ENCODE measurements at places on chromosomes 13 and 19.

DNA sequence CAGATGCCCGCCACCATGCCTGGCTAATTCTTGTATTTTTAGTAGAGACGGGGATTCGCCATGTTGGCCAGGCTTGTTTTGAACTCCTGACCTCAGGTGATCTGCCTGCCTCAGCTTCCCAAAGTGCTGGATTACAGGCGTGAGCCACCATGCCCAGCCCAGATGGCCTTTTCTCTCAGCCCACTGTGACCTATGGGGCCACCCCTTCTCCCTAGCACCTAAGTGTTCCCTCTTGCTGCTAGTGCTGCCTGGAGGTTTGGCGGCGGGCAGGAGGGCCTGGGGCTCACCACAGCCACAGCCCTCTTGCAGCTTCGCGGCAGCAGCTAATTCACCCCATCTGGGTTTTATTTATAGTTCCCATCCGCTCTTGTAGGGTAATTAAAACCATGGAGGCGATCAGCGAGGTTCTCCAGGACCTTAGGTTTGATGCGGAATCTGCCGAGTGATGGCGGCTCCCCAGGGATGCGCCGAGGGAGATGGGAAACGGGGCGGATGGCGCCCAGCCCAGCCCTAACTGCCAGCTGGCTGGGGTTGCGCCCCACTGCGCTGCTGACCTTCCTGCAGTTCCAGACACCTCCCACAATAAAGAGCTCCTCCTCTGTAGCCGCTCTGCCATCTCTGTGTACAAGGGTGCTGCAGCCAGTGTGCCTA lies 3.3 kb downstream of the REX1BD start:
- DNase-seq, result no peak

DNA sequence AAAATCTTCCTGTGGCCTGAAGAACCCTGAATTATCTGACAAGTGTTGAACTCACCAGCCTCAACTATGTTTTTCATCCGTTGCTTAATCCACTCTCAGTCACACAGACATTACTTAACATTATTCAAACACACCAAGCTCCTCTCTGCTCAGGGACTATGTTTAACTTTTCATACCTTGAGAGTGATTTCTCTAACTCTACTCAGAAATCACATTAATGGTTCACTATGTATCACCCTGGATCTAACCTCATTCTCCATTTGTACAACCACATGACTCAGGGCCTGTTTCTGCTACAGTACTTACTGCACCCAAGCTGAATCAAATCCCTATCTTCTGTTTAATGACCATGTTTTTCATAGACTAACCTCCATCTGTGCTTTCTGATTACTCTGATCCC lies 553.7 kb upstream of the PRR20A start:
- no peak for DNase-seq

DNA sequence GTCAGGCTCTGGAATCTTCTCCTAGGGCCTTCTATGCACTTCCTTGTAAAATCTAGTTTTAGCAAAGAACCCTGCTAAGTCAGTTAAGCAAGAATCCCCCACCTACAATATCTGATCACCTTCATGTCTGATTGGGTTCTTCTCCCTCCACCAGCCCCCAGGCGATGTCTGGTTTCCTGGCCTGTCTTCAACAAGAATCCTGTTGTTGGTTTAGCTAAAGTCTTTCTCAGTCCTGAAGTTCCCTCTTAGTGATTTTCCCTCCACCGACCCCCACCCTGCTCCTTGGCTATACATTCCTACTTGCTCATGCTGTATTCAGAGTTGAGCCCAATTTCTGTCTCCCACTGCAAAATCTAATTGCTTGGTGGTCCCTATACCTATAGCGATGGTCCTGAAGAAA lies 35.2 kb upstream of the SLC46A3 start:
- no peak for DNase-seq

- no peak for DNase-seq
These were observed 29.2 kb downstream of the CSNK1G2 start for GRCh38 chr19:1970003-1970805.

DNA sequence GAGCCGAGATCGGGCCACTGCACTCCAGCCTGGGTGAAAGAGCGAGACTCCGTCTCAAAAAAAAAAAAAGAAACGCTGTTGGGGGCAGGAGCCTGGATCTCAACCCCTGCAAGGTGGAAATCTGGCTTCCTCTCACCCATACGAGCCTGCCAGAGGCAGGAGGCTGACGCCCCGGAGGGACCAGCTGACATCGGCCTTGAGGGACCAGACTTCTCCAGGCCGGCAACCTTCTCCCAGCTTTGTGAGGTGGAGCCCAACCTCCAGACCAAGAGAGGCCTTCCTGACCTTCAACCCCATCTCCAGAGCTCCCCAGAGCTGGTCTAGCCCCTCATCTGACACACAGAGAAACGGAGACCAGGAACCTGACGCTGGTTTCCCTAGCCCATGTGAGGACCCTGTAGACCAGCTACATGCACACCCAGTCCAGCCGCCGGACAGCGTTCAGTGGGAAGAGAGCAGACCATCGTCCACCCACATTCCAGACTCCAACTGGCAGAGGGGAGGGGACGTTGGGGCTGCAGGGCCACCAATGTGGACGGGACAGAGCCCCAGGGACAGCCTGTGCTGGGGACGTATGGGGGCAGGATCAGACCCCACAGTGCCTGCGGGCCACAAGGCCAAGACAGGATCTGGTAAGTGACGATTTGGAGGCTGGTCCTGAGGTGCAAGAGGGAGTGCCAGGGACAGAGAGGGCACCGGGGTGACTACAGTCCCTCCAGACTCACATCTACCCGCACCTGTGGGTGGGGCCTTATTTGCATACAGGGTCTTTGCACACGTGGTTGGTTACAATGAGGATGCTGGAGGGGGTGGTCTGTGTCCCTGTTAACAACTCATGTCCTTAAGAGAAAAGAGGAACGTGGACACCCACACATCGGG lies 11.4 kb downstream of the SBNO2 start:
- no peak for DNase-seq

DNA sequence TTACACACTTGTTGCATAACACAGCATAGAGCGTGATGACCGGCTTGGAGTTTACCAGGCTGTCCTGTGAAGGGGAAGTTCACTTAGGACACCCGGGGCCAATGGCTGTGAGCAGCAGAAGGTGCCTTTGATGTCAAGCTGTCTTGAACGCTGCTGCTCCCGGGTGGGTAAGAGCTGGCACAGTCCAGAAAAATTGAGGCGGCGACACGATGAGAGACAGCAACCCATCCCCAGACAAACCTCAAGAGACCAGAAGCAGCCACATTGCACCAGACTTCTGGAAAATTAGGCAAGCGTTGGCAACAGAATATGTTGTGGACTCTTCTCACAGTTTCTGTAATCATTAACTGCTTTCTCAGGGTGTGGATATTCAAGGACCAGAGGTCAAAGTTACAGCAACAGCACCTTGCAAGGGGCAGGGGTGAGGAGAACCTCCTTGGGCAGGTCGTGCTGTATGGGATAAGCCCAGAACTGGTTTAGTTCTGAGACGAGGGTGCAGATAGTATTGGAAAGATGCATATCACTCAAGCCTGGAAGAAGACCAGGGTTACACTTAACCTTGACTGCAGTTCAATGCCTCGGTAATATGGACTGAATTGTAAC lies 10.1 kb downstream of the NFILZ start:
- DNase-seq, result no peak

DNA sequence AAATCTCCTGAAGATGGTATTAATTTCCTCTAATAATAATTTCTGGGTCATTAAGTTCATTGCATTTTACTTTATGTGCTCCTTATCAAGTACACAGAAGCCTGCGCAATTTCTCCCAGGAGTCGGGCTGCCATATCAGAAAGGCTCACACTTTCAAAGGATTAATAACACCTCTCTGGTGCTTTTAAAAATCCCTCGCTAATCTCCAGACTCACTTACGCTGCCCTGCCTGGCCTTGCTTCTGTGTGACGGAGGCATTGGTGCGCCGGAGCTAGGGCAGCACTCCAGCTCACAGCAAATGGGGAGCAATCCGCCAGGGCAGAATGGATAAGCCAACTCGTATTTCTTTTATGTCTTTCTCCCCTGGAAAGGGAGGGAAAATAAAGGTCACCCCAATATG lies 300.8 kb downstream of the EFNB2 start:
- DNase-seq, result no peak

DNA sequence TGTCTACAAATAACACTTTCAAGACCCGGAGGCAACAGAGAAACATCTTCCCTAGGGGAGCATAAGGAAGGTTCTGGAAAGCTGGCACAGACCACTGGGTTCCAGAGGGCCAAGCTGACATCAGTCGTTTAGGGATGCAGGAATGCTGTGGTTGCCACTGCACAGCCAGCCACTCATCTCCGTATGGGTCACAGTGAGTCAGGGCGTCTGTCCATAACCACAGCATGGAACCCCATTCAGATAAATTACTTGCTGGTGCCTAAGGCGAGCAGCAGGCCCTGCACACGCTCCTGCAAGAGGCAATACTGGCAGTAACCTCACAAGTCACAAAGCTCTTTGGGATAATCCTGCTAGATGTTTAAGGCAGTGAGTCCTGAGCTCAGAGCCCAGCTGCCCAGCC lies 140.9 kb upstream of the UBL3 start:
- no peak for DNase-seq
